Mesangial cell (primary cell): ENCODE measurements at places on chromosomes 3 and 15. TPM values are rescaled to one million over a fixed set of nuclear protein-coding genes. Genes with fewer than 3 reads are reported as not detected.

Gene HEMK1
- total RNA-seq = 11.4 and 15.1 TPM in 2 replicates

Gene FSIP1
- 0.16 and 0.25 TPM in 2 replicates for total RNA-seq

Gene C3orf85
- not detected in 2 replicates for total RNA-seq

Gene EIF4E3
- total RNA-seq = 2.0 and 4.2 TPM in 2 replicates

Gene GREM1
- total RNA-seq = 55.8 and 78.7 TPM in 2 replicates

Gene SLC28A1
- not detected in 2 replicates for total RNA-seq

Gene CXCR6
- total RNA-seq = not detected in 2 replicates

Gene CCRL2
- total RNA-seq = 0.33 TPM in 1 of 2 replicates, not detected in the other

Gene USP4
- 12.5 and 15.1 TPM in 2 replicates for total RNA-seq

Gene SLC51B
- not detected in 2 replicates for total RNA-seq

Gene STOML1
- total RNA-seq = 17.2 and 20.7 TPM in 2 replicates

Gene DGKG
- 0.13 and 0.16 TPM in 2 replicates for total RNA-seq

Gene GRK7
- not detected in 2 replicates for total RNA-seq

Gene KY
- total RNA-seq = under 0.01 TPM in 1 of 2 replicates, not detected in the other
